Cerebellar cortex (tissue), 1 donor: ENCODE measurements at places on chromosomes 6 and 20.

GRCh38 chr6:37068356-37069270 lies 63.2 kb downstream of the FGD2 start:
- DNase-seq = no peak

DNA sequence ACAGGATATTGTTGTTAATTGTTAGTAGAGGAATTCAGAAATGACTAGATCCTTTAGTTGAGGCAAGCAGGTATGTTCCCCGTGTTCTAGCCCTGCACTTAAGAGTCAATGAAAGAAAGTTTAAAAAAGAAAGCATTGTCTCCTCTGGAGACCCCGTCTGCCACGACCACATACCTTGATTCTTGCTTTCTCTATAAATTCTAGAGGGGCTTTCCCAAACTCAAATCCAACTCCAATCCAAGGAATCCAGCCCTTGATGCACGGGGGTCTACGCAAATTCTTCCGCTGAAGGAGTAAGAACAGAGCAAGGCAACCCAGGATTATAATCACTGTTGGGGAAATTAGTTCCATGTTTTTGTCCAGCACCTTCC lies 401 bp downstream of the CYP39A1 start:
- DNase-seq = no peak

- no peak for DNase-seq
Observed at GRCh38 chr6:40532349-40533000, 54.7 kb downstream of the LRFN2 start.

GRCh38 chr6:32223258-32224235 lies at the start of gene NOTCH4:
NOTCH4 (minus strand) TSS chr6:32224067; CDS start chr6:32223928, 139 bp downstream.
- no peak for DNase-seq

- no peak for DNase-seq
Observed at GRCh38 chr6:47299965-47300364, 9.7 kb downstream of the TNFRSF21 start.

- DNase-seq = no peak
Observed at GRCh38 chr20:25592135-25592852, 7.0 kb upstream of the NINL start.

DNA sequence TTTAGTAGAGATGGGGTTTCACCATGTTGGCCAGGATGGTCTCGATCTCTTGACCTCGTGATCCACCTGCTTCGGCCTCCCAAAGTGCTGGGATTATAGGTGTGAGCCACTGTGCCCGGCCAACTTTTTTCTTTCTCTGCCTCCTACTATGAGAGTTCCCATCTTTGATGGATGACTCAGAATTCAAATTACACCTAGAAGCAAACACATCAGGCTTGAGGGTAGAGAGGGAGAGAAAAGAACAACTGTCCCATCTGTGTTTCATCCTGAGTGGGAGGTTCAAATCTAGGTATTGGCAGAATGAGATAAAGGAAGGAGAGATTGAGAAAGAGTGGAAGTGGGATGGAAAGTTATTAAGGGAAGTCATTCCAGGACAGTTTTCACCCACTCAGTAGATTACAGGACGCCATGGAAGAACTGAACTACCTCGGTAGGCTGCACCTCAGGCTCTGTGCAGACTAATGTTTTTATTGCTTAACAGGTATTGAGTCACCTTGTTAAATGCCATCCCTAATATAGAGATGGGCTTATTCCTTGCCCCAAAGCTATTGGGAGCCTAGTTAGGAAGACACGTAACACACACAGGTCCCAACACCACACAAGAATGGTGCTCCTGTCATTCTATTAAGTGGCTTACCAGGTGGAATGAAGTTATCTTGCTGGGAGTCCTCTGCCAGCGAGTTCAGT lies 275.7 kb downstream of the SOX4 start:
- no peak for DNase-seq

DNA sequence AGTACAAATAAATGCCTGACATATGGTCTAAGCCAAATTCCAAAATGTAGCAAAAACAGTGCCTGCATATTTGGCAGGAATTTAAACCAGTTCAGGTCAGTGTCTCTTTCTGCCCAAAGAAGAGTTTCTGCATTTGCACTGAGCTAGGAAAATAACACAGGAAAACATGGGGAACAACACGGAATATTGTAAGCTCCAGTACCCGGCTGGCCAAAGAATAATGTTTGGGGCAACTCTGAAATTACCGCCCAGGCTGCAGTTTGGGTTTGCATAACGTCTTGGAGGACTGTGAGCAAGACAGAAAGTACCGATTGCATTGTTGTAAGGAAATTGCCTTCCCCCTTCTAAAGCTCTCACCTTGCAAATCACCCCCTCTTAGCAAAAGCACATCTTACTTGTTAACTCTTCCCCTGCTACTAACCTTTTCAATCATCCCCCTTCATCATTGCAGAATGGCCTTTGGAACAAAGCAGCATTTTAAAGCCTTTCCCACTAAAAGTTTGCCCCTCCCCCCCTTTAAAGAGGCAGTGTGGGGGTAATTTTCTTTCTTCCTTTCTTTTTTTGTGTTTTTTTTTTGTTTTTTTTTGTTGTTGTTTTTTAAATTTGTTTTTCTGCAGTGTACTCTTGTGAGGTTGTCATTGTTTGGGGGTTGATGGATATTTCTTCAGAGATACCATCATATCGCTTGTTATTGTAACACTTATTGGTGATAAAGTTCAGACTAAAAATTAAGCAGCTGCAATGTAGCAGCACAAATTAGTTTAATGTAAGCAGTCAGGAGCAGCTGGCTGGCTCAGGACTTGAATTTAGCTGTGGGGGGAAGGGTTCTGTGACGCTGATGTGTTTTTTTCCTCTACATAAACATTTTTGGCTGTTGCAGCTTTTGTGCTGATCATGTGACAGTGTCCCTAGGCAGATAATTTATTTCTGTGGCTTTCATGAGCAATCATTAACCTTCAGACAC lies 100.0 kb upstream of the CITED2 start:
- peak; percentile 91 for DNase-seq

- DNase-seq = no peak
Observed at GRCh38 chr6:22328474-22328873, 31.6 kb upstream of the PRL start.

DNA sequence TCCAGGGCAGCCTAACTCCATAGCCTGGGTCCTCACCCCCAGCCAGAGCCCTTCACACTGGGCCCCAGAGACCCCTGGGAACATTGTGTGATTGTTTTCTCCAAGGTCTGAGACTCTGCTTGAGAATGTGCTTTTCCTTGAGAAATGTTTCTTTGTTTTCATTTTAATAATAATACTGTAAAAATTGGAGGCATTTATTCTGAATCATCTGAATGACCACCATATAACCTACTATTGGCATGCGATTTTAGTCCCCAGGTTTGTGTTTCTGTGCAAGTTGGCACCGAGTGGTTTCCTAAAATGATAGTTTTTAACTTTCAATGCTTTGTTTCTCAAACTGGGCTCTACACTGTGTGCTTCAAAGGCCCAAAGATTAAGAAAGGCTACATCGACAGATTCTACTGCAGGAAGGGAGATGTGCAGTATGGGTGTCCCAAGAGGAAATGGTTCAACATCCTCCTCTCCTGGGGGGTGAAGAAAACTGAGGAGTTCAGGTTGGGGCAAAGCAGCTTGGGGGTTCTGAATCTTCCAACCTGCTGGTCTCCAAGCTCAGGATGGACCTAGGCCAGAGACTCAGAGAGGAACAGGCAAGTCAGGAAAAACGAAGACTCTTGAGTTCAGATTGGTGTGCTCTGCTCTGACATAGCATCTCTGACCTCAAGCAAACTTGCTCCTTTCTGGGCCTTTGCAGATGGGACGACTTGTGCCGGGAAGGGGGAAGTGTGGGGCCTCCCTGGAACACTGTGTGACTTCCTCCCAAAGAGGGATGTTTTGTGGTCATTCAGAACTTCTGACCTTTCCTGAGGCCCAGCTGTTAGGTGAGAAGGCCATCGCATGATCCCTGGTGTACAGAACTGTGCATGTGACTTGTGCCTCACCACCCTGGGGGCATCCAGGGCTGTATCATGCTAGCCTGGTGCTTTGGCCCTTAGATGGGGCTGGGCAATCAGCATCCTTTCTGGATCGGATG lies 31.0 kb downstream of the DAAM2 start:
- DNase-seq = no peak

DNA sequence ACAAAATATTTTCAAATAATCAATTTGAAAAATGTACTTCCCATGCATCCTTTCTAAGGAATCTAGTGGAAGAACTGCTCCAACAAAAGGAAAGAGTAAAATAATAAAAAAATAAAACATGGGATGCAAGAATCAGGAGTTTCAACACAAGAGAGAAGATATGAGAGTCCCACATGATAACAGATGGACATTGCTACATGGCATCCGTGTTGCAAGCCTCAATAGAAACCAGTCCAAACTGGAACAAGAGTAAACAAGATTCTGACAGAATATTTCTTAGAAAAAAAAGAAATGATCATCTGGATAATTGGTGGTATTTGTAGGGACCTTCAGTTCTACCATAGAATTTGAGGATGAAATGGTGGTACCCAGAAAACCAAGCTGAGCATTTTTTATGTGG lies 186.8 kb downstream of the FRK start:
- no peak for DNase-seq
